ENCODE measurements at places on chromosomes 16 and 17. TPM values are rescaled to one million over a fixed set of nuclear protein-coding genes. Genes with fewer than 3 reads are reported as not detected.

The GTF3C1 gene
- polyA plus RNA-seq = 81.0 TPM

The NGFR gene
- 5.0 TPM for polyA plus RNA-seq

The TPSB2 gene
- polyA plus RNA-seq = 15.5 TPM

The TMEM114 gene
- polyA plus RNA-seq = 0.34 TPM

The HOXB5 gene
- 0.16 TPM for polyA plus RNA-seq

The TAX1BP3 gene
- 73.2 TPM for polyA plus RNA-seq

The ABI3 gene
- polyA plus RNA-seq = 12.6 TPM

The DNAH9 gene
- polyA plus RNA-seq = 0.48 TPM

The OMG gene
- 1.3 TPM for polyA plus RNA-seq

The TERB1 gene
- 0.07 TPM for polyA plus RNA-seq

The GNGT2 gene
- polyA plus RNA-seq = 10.8 TPM

The KRTAP4-1 gene
- not detected for polyA plus RNA-seq

The NT5C gene
- 103 TPM for polyA plus RNA-seq

The TEKT1 gene
- polyA plus RNA-seq = 0.25 TPM

The NPIPB2 gene
- 19.4 TPM for polyA plus RNA-seq

The MYH8 gene
- 1.4 TPM for polyA plus RNA-seq

The SMIM36 gene
- not detected for polyA plus RNA-seq

Data from thymus (tissue), 14 donors.